ENCODE measurements at places on chromosomes 1 and 21.
A peak's percentile ranks its signal among the peaks of the same experiment; 100 is the strongest.

DNA sequence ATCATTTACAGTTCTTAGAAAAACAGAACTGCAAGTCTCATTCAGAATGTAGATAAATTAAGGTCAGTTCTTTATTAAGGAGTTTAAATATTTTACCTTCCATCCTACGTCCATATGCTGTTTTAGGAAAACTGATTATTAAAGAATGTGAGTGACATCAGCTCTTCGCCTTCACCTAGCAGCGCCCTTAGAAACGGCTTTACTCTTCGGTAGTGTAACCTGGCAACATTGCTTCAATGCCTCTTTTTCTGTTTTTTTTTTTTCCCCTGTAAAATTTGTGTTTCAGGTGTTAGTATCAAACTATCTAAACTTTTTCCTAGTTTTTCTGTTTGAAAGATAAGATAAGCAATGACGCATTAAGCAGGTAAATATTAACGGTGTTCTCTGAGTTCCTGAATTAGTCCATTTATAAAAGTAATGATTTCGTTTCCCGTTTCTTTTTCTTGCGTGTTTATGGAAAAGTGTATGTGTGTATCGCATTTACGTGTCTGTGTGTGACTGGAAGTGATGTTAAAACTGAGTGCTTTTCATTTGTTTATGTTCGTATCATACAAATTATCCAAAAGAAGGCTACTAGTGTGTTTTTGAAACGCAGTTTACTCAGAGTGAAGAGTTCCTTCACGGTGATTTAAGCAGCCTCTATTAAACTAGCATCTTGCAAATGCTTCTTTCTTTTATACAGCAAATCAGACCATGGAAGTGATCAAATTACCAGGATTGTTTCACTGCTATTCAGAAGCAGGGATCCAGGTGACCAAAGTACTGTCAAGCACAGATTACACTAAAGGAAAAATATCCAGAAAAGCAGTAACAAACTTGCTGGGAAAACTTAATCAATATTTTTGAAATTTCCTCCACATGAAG is 139.0 kb downstream of the SDCCAG8 start:
- DNase-seq = no peak

DNA sequence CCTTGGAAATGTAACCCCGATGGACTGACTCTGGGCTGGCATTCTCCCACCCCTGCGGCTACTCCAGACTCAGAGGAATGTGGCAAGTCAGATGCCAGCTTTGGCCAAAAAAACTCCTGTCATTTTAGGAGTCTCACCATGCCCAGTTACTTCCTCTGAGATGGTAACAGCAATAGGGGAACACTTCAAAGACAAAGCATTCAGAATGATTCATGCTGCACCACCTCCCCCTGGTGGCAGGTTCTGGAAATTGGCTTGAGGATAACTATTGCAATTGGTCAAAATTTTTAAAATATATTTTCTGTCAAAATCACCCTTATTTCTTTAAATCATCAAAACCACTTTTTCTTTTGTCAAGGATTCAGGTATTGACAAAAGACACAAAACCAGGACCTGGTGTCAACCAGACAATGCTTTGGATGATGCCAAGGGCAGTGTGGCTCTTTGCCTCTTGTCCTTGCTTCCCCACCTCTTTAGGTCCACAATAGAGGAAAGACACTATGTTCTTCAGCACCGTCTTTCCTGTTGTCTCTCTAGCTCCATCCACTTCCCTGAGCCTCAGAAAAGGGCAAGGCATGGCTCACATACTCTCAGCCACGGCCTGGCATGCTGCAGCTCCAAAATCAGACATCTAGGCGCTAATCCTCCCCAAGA is 9.9 kb upstream of the CDCA8 start:
- DNase-seq = peak; percentile 39

GRCh38 chr1:4797016-4797410 is 142.6 kb downstream of the AJAP1 start:
- DNase-seq = no peak

GRCh38 chr21:45049714-45050344 is 24.6 kb upstream of the ADARB1 start:
- no peak for DNase-seq

All from NCI-H1048 (cell line).